ENCODE measurements at places on chromosomes 12 and 14. TPM values are rescaled to one million over a fixed set of nuclear protein-coding genes. Genes with fewer than 3 reads are reported as not detected.

ACSS3 gene
- not detected for total RNA-seq

DPY19L2 gene
- 0.98 TPM for total RNA-seq

TAS2R14 gene
- 1.6 TPM for total RNA-seq

NAA30 gene
- total RNA-seq: 23.2 TPM

PDZRN4 gene
- total RNA-seq: not detected

KIF26A gene
- 3.1 TPM for total RNA-seq

BCL11B gene
- 0.73 TPM for total RNA-seq

ATL1 gene
- 1.3 TPM for total RNA-seq

GPR84 gene
- not detected for total RNA-seq

OSBPL8 gene
- 28.5 TPM for total RNA-seq

KTN1 gene
- 251 TPM for total RNA-seq

IPO8 gene
- total RNA-seq: 19.6 TPM

SDR9C7 gene
- total RNA-seq: not detected

PLEKHH1 gene
- 6.2 TPM for total RNA-seq

LACRT gene
- not detected for total RNA-seq

Data from PC-3 (cell line).